ENCODE measurements at places on chromosomes 7 and 10.

DNA sequence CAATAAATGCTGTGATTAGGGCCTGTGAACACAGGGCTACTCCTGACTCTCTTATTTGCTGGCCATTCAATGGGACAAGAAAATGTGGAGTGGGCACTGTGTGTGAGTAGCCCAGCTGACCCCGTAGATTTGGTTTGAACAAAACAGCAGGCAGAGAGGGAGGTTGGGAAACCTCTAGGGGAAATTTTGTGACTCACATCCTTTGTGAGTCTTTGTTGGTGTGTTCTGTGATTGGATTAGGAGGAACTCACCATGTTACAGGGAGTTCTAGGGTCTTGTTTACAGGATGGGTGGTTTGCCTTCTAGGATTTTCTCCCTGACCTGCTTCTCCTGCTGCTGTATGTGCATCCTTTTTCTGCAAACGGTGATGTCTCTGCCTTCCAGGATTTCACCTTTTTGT, 128.3 kb upstream of the MKI67 start:
- no peak for DNase-seq

DNA sequence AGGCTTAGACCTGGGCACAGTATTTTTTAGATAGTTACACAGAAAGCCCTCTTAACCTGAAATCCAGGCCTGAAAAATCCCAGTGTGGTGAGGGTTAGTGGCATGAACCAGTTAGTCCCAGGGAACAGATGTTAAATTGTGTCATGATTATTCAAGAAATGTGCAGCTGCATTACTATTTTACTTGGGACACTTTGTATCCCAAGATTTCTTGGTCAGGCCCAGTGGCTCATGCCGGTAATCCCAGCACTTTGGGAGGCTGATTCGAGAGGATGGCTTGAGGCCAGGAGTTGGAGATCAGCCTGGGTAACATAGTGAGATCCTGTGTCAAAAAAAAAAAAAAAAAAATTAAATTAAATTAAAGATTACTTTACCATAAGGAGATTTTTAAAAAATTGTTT, 36.0 kb upstream of the OTUD1 start:
- no peak for DNase-seq

GRCh38 chr7:158097453-158098124, 490.0 kb downstream of the PTPRN2 start:
- no peak for DNase-seq

- no peak for DNase-seq
Observed at GRCh38 chr10:117534321-117535297, 7.9 kb upstream of the EMX2 start.

DNA sequence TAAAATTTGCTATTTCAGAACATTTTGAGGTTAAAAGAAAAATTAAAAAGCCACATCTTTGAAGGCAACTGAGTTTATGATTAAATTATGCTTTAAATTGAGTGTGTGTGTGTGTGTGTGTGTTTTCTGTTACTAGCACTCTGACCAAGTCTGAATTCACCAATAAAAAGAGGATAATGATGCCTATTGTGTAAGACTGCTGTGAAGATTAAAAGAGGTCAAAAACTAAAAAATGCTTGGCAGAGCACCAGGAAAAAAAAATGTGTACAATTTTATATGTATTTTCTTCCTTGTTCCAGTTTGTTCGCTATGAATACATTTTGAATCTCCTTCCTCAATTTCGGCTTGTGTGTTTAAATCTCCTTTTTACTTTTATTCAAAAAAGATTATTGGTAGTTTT, 316.6 kb upstream of the MAGI2 start:
- DNase-seq, result no peak

GRCh38 chr7:17185690-17186070, 112.8 kb upstream of the AHR start:
- no peak for DNase-seq

- DNase-seq, result no peak
Observed at GRCh38 chr10:69807122-69807521, 5.4 kb downstream of the COL13A1 start.

DNA sequence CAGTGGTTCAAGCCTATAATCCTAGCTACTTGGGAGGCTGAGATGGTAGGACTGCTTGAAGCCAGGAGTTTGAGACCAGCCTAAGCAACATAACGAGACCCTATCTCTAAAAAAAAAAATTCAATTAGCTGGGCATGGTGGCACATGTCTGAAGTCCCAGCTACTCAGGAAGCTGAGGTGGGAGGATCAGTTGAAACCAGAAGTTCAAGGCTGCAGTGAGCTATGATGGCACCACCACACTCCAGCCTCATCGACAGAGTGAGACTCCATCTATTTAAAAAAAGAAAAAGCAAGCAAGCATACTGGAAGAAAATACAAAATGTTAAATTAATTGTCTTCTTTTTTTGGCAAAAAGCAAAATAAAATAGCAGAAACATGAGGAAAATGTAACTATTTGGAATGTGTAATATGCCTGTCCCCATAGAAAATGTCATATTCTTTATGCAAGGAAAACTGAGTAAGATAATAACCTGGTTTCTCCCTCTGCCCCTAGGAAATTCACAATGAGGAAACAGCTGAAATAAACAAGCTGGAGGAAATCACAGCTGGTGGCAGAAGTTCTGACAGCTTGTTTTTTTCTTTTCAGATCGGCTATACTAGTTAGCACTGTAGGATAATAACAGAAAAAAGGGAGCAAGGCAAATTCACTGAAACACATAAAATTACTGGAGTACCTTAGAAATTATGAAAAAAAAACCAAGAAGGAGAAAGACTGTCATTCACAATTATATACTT, 48.5 kb downstream of the HERPUD2 start:
- DNase-seq, result no peak

GRCh38 chr7:6026820-6027311, 4.3 kb upstream of the ANKRD61 start:
- no peak for DNase-seq

- DNase-seq, result peak; percentile 5
Observed at GRCh38 chr10:92087750-92088395, 164.3 kb downstream of the BTAF1 start.

DNA sequence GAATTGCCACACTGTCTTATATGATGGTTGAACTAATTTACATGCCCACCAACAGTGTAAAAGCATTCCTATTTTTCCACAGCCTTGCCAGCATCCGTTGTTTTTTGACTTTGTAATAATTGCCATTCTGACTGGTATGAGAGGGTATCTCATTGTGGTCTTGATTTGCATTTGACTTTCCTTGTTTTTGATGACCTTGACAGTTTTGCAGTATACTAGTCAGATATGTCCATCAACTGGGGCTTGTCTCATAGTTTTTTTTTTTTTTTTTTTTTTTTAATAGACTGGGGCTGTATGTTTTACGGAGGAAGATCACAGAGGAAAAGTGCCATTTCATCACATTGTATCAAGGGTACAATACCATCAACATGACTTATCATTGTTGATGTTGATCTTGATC, 220.6 kb downstream of the ANK3 start:
- DNase-seq, result no peak

DNA sequence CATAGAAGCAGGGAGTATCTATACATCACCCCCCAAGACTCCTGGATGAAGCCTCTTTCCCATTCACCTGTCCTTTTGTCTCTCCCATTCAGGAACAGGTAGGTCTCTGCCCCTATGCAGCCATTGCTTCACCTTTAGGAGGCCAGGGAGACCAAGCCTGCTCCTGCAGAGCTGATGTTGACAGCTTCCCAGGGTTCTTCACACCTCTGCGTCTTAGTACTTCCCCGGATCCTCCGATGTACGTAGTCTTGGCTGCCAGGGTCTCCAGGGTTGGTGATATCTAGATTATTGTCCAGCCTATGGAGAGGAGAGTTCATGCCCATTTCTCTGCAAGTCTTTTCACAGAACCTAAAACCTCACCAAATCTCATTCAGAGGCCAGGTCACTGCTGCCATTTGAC, 365.7 kb upstream of the KLF6 start:
- DNase-seq, result no peak

GRCh38 chr7:71238581-71239295, 106.8 kb downstream of the GALNT17 start:
- no peak for DNase-seq
